ENCODE measurements at places on chromosomes 2 and 18.

- DNase-seq = no peak
These were observed 4.8 kb downstream of the UGP2 start for GRCh38 chr2:63846487-63846886.

DNA sequence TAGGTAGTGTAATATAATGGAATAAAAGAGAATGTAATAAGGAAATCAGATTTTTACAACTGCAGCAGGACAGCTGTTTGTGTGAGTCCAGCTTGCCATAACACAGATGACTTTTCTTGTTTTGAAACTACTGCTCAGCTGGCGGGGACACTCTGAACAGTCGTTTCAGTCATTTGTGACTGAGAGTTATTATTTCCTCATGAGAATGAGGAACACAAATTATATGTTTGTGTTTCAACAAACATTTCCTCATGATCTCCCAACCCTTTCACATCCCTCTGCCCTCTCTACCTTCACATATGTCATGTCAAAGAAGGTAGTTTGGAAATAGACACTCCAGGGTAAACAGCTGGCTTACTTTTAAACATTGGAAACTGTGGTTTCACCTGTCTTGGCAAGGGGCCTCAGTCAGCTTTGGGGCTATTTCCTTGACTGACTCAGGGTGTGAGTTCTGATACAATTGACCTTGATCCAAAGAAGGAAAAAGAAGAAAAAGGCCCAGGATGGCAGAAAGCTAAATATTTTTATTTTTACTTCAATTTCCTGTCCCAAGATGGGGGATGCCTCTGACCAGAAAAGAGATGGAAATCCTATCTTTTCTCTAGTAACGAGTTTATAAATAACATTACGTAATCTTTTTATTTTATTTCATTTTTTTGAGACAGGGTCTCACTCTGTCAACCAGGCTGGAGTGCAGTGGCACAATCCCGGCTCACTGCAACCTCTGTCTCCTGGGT lies 593 bp downstream of the SP140L start:
- DNase-seq = no peak

- no peak for DNase-seq
These were observed 71.8 kb upstream of the STAM2 start for GRCh38 chr2:152247337-152247695.

- no peak for DNase-seq
These were observed 65.9 kb upstream of the TNP1 start for GRCh38 chr2:216925636-216926366.

DNA sequence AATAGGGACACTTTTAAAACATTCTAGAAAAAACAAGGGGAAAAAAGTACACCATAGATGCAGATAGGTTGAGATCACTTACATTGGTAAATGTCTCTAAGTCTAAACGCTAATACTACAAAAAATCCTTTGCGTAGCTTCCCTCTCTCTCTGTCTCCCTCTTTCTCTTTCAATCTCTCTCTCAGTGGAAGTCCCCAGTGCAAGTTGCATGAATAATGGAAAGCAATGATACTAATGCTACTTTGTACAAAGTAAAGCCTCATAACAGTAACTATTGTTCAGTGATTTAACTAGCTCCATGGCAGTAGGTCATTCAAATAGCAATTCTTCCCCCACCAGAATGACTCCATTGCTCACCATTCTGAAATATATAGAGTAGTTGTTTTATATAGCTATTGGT lies 12.8 kb downstream of the MEIS1 start:
- no peak for DNase-seq

DNA sequence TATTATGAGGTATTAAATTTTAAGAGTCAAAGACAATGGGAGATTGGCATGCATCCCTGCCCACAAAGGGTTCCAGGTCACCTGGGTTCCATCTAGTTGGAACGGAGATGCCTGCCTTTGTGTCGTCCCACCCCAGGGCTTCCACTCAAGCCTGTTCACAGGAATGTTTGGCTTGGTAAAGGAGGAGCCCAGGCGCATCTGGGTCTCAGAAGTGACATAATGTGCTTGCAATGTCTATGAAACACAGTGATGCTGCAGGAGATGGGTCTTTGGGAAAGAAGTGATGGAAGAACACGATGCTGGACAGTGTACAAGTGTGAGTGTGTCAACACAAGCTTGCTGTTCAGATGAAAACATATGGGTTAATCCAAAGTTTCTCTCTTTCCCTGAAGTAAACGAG lies 49.6 kb upstream of the ZNF396 start:
- DNase-seq = no peak

Data from stimulated activated CD8-positive, alpha-beta memory T cell treated with anti-CD3 and anti-CD28 coated beads, Interleukin-15, amount 100 ng/mL, for 1 hour (primary cell).